ENCODE measurements at places on chromosomes 3 and 15. TPM values are rescaled to one million over a fixed set of nuclear protein-coding genes. Genes with fewer than 3 reads are reported as not detected.

Gene PTX3
- total RNA-seq: 12.9 TPM

Gene KLHL40
- not detected for total RNA-seq

Gene HES1
- 29.2 TPM for total RNA-seq

Gene ZNF148
- 39.7 TPM for total RNA-seq

Gene CLDN18
- not detected for total RNA-seq

Gene AVEN
- total RNA-seq: 20.5 TPM
